ENCODE measurements at places on chromosomes 5 and 9.

DNA sequence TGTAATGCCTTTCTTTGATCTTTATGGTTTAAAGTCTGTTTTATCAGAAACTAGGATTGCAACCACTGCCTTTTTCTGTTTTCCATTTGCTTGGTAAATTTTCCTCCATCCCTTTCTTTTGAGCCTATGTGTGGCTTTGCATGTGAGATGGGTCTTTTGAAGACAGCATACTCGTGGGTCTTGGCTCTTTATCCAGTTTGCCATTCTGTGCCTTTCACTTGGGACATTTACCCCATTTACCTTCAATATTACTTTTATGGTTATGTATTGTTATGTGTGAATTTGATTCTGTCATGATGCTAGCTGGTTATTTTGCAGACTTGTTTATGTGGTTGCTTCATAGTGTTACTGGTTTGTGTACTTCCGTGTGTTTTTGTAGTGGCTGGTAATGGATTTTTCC, 59.2 kb downstream of the YTHDC2 start:
- no peak for DNase-seq

GRCh38 chr5:112125903-112126302, 293.2 kb downstream of the EPB41L4A start:
- no peak for DNase-seq

DNA sequence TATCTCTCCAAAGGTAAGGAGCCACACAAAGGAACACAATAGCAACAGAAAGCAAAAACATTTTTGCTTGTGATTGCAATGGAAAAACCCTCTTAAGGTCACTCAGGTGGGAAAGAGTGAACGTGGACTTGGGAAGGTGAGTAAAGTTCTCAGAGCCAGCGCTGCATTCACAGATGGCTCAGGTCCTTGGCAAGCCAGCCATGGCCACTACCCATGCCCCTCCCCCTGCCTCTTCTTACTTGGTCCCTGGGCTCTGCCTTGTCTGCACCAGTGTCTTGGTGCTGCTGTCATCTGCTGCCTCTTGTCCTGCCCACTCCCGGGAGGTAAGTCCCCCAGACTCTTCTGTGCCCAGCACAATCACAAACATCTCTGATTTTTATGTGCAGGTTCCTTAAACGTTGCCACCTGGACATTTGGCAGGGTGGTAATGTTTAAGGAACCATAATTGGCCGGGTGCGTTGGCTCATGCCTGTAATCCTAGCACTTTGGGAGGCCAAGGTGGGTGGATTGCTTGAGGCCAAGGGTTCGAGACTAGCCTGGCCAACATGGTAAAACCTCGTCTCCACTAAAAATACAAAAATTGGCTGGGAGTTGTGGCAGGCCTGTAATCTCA, 74.6 kb downstream of the FEM1C start:
- no peak for DNase-seq

GRCh38 chr9:90526386-90526785, 116.2 kb downstream of the DIRAS2 start:
- no peak for DNase-seq

- DNase-seq, result no peak
Measured at GRCh38 chr5:14465116-14465515, 116.5 kb upstream of the OTULINL start.

DNA sequence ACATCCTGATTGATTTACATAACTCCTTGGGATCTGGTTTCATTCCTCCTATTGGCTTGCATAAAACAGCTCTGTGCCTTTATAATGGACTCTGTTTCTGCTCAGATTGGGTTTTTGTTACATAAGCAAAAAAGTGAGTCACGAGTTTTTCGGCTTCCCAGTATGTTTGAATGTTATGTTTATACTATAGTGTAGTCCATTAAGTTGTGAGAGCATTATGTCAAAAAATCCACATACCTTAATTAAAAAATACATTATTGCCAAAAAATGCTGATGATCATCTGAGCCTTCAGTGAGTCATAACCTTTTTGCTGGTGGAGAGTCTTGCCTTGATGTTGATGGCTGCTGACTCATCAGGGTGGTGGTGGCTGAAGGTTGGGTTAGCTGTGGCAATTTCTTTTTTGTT, 144.6 kb downstream of the CCDC171 start:
- DNase-seq, result no peak

GRCh38 chr5:21910731-21911130, 942.4 kb downstream of the CDH12 start:
- no peak for DNase-seq

DNA sequence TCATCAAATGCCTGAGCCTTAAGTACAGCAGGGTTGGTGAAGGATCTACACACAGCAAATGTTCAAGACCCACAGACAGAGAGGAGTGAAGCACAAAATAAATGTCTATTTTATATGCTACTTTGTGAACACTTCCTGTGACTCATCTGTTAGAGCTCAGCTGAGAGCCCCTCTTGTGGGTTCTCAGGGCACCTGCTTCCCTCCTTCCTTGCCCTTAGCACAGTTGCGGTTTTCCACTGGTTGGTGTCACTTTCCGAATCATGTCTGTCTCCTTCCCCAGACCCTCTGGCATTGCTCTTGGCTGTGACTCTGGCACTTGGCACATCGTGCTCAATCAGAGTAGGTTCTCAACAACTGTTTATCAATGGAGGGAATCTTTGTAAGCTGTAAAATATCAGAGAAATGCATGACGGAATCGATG, 128.5 kb upstream of the STC2 start:
- DNase-seq, result no peak

DNA sequence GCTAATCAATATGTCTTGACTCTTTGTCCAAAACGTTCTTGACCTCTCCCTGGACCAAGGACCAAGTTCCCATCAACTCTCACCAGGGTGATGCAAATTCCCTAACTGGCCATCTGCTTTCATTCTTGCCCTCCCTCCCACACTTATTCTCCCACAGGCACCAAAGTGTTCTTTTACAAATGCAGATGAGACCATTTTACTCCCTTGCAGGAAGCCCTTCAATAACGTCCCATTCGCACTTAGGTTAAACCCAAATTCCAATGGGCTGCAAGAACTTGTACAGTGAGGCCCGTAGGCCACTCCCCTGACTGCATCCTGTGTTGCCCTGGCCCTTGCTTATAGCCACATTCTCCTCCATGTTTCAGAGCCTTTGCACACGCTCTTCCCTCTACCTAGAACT, 7.3 kb downstream of the ARAP3 start:
- no peak for DNase-seq

DNA sequence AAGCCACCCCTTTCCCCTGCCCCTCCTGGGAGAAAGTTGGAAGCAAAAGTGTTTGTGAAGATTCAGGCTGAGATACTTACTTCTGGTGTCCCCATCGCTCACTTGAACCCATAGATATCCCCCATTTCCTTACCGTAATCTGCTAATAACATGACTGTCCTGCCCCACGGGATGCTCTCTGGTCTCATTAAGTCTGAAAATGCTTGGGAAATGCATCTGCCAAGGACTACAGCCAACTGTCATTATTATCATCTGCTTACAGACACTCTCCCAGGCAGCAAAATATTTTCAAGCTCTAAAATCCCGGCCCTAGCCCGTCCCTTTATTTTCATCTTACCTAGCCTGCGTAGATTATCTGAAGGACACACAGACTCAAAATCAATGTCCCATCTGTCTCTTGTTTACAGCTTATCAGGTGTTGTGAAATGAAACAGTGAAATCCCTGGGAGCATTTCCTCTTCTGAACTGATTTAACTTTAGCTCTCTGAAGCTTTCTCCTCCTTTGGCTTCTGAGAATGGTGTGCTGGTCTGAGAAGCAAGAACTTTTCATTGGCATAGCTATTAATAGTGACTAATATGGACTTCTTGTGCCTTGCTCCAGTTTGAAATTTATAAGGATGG, 126.9 kb upstream of the OSMR start:
- no peak for DNase-seq
